Activated T-helper 1 cell treated with Interleukin-2 at 50 U/mL for 16 hours (primary cell): ENCODE measurements at places on chromosomes 5 and 9.

DNA sequence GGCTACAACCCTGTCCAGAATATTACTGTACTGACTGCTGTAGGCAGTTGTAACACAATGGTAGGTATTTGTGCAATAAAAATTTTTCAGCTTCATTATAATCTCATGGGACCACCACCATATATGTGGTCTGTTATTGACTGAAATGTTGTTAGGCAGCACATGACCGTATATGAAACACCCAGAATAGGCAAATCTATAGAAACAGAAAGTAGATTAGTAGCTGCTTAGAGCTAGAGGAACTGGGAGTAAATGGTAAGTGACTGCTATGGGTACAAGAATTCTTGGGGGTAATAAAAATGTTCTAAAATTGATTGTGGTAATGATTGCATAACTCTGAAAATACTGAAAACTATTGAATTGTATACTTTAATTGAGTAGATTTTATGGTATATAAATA is 185.7 kb downstream of the ESM1 start:
- no peak for DNase-seq

GRCh38 chr5:119063579-119064379 is 7.1 kb upstream of the DMXL1 start:
- DNase-seq = no peak

- no peak for DNase-seq
Measured at GRCh38 chr5:68303038-68303738, 87.6 kb downstream of the PIK3R1 start.

- no peak for DNase-seq
Measured at GRCh38 chr9:83701769-83702168, 6.0 kb downstream of the UBQLN1 start.

DNA sequence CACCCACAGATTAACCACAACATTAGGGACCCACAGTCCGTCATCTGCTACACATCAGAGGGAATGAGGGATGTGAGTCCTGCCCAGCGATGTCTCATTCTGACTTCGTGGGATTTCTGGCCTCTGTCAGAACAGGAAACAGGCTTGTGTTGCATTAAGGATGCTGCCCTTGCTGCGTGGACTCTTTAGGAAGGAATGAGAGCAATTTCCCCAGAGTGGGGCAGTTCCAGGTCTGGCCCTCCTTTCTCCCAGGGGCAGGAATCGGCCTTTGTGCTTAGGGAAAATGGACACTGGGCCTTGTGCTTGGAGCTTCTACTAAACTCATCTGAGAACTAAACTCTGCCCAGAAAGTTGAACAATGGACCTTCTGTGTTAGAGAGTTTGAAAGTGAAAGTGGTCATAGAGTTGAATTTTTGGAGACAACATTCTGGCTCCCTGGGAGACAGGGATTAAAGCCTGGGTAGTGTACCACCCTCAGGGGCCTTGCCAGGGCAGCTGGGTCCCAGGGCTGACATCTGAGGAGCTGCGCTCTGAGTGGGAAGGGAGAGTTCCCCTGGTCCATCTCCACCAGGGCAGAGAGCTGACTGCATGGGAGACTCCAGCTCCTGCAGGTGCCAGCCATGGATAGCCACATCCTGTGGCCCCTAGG is 37.8 kb upstream of the S1PR3 start:
- DNase-seq = no peak
